ENCODE measurements at places on chromosomes 13 and 19.

DNA sequence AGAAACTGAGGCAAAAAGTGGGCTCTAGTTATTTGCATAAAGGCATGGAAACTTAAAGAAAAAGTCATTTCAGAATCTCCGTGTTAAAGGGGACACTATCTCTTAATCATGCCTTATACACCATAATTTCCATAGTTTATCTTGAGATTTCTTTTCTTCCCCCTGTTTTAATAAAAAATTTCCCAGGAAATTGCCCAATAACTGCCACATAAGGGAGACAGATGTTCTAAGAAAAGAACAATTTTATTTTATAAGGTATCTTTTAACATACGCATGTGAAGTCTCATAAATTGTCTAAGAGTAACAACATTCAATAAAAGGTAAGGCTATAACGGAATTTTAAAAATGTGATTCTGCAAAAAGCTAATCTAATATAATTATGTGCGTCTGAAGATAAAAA, 371.3 kb downstream of the IRS2 start:
- H3K27ac ChIP-seq: no peak overlapping the region
- 0 out of 2 replicates have a peak, but pooled peaks cover 2% of the 10 kb centered on the region for H3K4me1 ChIP-seq
- H3K4me3 ChIP-seq: no peak overlapping the region
- no peaks in the 10 kb centered on the region for H3K36me3 ChIP-seq
- no peak for DNase-seq
- no peaks in the 10 kb centered on the region for H3K27me3 ChIP-seq

GRCh38 chr13:80265348-80265747, 75.6 kb downstream of the SPRY2 start:
- H3K27ac ChIP-seq: no peak overlapping the region
- H3K4me3 ChIP-seq: no peak overlapping the region
- DNase-seq: no peak
- no peaks in the 10 kb centered on the region for H3K27me3 ChIP-seq
- H3K36me3 ChIP-seq: peaks cover 15% of the 10 kb centered on the region

DNA sequence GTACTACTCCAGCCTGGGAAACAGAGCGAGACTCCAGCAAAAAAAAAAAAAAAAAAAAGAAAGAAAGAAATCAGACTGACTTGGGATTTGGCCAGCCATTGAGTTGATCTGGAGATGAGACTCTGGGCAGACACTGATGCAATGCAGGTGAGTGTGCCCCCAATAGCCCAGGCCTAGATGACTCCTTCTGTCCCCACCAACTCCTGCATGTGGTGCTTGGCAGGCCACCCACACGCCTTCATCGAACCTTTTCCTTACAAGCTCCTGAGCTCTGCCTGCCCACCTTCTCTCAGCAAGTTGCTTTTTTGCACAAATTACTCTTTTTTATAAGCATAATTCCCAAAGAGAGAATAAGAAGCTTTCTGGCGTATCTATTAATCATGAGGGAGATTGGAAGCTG, 97.9 kb upstream of the MBNL2 start:
- H3K4me1 ChIP-seq: peaks cover 2% of the 10 kb centered on the region
- H3K36me3 ChIP-seq: no peaks in the 10 kb centered on the region
- no peak overlapping the region for H3K4me3 ChIP-seq
- no peak overlapping the region for H3K27ac ChIP-seq
- H3K27me3 ChIP-seq: no peaks in the 10 kb centered on the region

DNA sequence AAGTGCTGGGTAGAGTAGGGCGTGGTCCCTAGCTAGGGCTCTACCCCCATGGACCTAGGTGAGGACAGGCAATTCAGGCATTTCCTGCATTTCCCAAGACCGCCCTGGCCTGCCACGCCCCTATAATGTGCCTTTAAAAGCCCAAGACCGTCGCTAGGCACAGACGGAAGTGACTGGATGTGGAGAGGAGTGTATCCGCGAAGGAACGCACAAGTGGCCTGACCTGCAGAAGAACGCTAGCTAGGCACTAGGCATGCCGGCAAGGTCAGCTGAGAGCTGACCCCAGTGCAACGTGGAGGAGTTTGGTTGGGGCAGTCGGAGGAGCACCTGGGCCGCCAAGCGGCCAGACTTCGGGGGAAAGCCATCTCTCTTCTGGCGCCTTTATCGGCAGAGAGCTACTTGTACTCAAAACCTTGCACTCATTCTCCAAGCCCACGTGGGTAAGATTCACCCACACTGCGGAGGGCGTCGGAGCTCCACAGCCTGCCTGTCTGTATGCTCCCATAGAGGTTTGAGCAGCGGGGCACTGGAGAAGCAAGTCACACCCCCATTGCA, 370.0 kb downstream of the FGF9 start:
- H3K36me3 ChIP-seq: no peaks in the 10 kb centered on the region
- DNase-seq: peak; percentile 94
- H3K27me3 ChIP-seq: no peaks in the 10 kb centered on the region
- H3K27ac ChIP-seq: no peak overlapping the region

DNA sequence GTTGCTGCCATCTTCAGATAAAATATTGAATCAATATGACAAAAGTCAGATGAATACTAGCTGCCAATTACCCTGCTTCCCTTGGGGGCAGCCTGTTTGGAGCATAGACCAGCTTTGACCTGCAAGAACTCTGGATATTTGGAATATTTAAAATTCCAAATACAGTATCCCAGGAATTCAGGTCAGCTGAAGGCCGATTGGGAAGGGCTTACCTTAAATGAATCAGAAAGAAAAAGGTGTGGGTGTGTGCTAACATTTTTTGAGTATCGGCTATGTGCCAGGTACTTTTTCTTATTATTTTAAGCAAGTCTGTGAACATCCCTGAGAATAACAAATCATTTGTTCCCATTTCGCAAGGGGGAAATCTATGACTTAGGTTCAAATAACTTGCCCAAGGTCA, 1.8 kb upstream of the RUBCNL start:
- no peaks in the 10 kb centered on the region for H3K36me3 ChIP-seq
- peaks cover 9% of the 10 kb centered on the region for H3K4me1 ChIP-seq
- H3K27me3 ChIP-seq: peaks cover 10% of the 10 kb centered on the region
- no peak overlapping the region for H3K4me3 ChIP-seq

DNA sequence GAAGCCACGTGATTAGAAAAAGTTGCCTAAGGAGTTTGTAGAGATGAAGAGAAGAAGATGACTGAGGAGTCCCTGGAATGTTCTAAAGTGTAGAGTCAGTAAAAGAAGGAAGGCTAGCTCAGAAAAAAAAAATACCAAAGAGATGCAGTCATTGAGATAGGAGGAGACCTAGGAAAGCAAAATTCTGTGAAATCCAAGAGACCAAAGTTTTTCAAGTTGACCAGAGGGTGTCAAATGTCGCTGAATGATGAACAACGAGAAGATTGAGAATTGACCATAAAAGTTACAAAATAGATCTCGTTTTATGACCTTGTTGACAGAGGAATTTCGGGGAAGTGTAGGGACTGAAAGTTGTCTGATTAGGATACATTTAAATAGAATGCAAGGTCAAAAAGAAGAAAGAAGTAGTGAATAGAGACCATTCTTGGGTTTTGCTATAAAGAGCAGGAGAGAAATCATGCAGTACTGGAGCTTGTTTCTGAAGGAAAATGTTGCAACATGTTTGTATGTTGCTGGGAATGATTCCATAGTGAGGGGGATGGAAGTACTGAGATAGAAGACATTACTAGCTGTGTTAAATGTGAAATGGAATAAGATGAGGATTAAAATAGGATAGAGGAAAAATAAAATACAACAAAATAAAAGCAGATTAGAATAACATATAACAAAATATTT, 30.2 kb upstream of the HTR2A start:
- H3K4me3 ChIP-seq: no peak overlapping the region
- DNase-seq: no peak
- no peaks in the 10 kb centered on the region for H3K27me3 ChIP-seq
- H3K4me1 ChIP-seq: no peaks in the 10 kb centered on the region

DNA sequence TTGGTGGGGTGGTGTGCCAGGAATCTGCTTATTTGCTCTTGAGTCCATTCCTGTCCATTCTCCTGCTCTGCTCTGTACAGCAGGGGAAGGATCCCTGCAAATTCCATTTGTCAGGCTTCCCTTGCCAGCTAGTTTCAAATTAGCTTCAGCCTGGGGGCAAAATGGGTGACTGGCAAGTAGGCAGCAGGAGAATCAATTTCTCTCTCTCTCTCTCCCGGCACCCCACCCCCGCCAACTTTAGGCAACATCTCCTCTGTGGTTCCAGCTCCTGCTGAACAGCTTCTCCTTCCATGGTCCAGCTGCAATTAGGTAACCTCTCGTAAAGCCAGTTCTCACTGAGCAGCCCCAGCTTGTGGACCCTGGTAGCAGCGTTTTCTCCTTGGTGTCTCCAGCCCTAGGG, 6.7 kb upstream of the MYCBP2 start:
- no peak overlapping the region for H3K4me3 ChIP-seq
- H3K27ac ChIP-seq: no peak overlapping the region
- no peak for DNase-seq
- no peaks in the 10 kb centered on the region for H3K27me3 ChIP-seq

GRCh38 chr13:101452519-101453485, at the start of gene ITGBL1:
TSS of gene ITGBL1 (plus strand) at chr13:101452675. CDS start at chr13:101452834, 159 bp downstream.
- H3K4me1 ChIP-seq: peaks cover 2% of the 10 kb centered on the region
- no peaks in the 10 kb centered on the region for H3K36me3 ChIP-seq
- no peak within 1 kb of the TSS for H3K4me3 ChIP-seq
- no peak for DNase-seq

GRCh38 chr19:35292421-35293362, 731 bp downstream of the MAG start:
- H3K36me3 ChIP-seq: no peaks in the 10 kb centered on the region
- no peaks in the 10 kb centered on the region for H3K4me1 ChIP-seq
- H3K4me3 ChIP-seq: no peak overlapping the region
- DNase-seq: no peak
- H3K27ac ChIP-seq: no peak overlapping the region

DNA sequence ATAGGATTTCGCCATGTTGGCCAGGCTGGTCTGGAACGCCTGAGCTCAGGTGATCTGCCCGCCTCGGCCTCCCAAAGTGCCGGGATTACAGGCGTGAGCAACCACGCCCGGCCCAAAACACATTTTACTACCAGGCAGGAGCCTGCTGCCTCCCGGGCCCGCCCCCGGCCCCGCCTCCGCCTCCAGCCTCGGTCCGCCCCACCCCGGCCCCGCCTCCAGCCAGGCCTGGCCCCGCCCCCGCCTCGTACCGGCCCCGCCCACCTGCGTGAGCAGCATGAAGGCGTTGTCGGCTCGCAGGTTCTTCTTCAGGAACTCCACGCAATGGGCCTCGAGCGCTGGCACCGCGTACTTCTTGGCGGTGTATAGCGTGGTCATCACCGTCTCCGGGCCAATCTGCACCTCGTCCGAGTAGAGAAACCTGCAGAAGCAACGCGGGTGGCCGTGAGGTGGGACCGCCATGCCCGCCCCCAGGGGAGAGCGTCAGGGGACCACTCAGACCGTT, 22.7 kb downstream of the BTBD2 start:
- no peaks in the 10 kb centered on the region for H3K4me1 ChIP-seq
- H3K36me3 ChIP-seq: peaks cover 70% of the 10 kb centered on the region
- H3K27me3 ChIP-seq: no peaks in the 10 kb centered on the region
- H3K4me3 ChIP-seq: no peak overlapping the region

GRCh38 chr13:107209824-107210722, 642.1 kb upstream of the ARGLU1 start:
- no peak for DNase-seq
- no peak overlapping the region for H3K4me3 ChIP-seq
- H3K27ac ChIP-seq: no peak overlapping the region
- H3K36me3 ChIP-seq: no peaks in the 10 kb centered on the region
- H3K4me1 ChIP-seq: no peaks in the 10 kb centered on the region
- H3K27me3 ChIP-seq: no peaks in the 10 kb centered on the region

GRCh38 chr19:3544742-3545668, 6.0 kb downstream of the TEKTIP1 start:
- no peaks in the 10 kb centered on the region for H3K27me3 ChIP-seq
- no peaks in the 10 kb centered on the region for H3K4me1 ChIP-seq
- DNase-seq: peak; percentile 90
- no peak overlapping the region for H3K4me3 ChIP-seq

- no peaks in the 10 kb centered on the region for H3K36me3 ChIP-seq
- no peak overlapping the region for H3K27ac ChIP-seq
- H3K27me3 ChIP-seq: no peaks in the 10 kb centered on the region
- no peak overlapping the region for H3K4me3 ChIP-seq
These were observed 74.3 kb upstream of the ZNF43 start for GRCh38 chr19:21910318-21910717.

Data from H9 (cell line).